Stimulated activated CD8-positive, alpha-beta memory T cell treated with anti-CD3 and anti-CD28 coated beads, Interleukin-2, amount 100 ng/mL, for 1 hour (primary cell): ENCODE measurements at places on chromosomes 16 and 17.
A peak's percentile ranks its signal among the peaks of the same experiment; 100 is the strongest.

DNA sequence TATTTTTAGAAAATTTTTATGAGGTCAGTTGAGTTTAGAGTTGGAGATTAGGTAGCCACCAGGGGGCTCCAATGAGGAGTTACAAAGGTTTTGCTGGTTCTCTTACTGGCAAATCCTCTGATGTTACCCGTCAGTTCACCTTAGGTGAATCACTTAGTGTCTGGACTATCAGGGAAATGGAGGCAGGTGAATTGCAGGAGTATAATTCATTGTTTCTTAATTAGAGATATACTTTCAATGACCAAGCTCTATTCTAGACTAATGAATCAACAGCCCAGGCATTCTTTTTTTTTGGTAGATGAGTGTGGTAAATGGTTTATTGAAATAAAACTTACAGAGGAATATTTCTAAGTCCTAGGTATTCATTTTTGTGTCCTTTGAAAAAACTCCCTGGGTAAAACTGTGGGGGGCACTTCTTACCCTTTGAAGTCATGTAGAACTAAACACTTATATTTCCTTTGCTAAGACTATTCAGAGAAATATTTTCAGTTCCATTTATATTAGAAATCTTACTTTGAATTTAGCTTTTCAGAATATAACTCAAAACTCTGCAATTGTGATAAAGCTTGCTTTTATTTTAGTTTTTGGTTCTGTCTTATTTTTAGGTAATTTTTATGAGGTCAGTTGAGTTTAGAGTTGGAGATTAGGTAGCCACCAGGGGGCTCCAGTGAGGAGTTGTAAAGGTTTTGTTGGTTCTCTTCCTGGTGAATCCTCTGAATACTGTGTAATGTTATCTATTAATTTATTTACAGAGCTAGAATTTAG lies 17.7 kb downstream of the PSMD11 start:
- DNase-seq = peak; percentile 24

GRCh38 chr16:456891-457483 lies 31.5 kb downstream of the RAB11FIP3 start:
- no peak for DNase-seq

DNA sequence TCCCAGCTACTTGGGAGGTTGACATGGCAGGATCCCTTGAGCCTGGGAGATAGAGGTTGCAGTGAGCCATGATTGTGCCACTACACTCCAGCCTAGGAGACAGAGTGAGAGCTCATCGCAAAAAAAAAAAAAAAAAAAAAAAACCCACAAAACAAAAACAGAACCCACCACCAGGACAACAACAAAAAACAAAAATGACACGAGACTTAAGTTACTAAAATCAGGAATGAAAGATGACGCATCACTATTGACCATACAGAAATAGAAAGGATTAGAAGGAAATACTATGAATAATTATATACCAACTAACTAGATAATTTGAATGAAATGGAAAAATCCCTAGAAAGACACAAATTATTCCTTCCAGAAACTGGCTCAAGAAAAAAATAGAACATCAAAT lies 432.4 kb upstream of the PMFBP1 start:
- no peak for DNase-seq

DNA sequence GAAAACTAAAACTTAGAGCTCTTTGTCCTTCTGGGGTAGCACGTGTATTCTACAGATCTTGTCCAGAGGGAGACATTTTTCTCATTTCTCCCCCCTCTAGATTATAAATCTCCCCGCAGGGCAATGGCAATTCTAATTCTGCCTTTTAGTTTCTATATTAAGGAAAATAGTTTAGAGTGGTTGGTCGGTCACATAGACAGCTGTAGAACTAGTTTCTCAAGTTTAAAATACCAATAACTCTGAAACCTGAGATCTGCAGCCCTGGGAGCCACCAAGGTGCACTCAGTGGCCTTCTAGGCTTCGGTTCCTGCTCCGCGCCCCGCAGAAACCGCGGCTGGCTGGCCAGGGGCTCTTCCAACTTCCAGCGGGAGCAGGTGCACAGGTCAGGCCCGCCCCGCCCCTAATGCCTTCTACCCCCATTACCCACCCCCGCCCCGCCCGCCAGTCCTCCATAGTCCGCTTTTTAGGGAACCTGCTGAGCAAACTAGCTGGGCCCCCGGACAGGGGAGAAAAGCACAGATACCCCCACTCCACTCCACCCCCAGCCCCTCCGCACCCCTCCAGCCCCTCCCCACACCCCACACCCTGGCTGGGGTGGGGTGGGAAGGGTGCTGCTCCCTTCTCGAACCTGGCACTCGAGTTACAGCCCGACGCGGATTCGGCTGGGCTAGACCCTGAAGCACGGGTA lies 431 bp downstream of the SLFN11 start:
- no peak for DNase-seq

DNA sequence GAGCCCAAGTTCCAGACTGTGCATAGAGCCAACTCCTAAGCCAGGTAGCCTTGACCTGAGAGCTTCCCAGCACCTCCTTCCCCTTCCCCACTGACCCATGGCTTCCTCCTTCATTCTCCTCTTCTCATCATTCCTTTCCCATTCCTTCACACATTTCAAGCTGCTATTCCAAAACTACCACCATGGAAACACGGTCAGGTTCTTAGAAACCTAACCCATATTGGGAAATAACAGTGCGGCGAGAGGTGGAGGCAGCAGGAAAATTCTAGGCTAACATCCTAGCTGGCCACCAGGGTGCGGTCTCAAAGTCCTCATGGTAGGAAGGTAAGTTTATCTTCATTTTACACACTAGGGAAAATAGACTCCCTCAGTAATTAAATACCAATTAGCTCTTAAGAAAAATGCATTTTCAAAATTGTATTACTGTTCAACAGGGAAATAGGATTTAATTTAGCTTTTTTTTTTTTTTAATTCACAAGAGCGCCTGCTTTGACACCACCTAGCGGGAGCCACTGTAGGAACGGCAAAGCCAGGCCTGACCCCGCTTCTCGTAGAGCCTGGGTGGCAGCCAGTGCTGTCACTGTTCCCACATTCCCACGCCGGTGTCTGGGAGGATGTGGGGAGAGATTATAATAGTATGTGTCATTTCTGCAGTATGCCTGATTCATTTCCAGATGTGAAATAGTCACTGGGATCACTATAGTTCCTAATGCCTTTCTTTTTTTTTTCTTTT lies 14.0 kb upstream of the SPHK1 start:
- DNase-seq = no peak

DNA sequence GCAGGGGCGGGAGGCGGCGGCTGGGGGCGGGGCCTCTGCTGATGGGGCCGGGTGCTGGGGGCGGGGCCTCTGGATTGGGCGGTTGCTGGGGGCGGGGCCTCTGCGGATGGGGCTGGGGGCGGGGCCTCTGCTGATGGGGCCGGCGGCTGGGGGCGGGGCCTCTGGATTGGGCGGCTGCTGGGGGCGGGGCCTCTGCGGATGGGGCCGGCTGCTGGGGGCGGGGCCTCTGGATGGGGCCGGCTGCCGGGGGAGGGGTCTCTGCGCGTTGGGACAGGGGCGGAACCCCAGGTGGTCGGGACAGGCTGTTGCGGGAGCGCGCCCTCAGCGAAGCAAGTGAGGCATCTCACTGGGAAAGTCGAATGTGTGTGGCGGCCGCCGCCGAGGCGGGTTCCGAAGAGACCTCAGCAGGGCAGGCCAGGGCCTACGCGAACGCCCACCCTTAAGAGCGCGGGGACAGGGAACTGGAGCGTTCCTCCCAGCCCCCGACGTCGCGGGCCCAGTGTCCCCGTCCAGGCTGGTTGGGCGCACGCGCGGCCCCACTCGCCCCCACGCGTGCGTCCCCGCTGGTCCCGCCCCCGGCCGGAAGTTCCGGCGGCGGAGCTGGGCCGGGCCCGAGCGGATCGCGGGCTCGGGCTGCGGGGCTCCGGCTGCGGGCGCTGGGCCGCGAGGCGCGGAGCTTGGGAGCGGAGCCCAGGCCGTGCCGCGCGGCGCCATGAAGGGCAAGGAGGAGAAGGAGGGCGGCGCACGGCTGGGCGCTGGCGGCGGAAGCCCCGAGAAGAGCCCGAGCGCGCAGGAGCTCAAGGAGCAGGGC lies at the start of gene STUB1:
Gene STUB1 (plus strand): TSS at position 597 of the 811 bp plus-strand sequence. CDS start 116 bp downstream, at position 713.
- DNase-seq = peak; percentile 83

- no peak for DNase-seq
These were observed 32.1 kb upstream of the FBXW10B start for GRCh38 chr17:15651583-15652110.

DNA sequence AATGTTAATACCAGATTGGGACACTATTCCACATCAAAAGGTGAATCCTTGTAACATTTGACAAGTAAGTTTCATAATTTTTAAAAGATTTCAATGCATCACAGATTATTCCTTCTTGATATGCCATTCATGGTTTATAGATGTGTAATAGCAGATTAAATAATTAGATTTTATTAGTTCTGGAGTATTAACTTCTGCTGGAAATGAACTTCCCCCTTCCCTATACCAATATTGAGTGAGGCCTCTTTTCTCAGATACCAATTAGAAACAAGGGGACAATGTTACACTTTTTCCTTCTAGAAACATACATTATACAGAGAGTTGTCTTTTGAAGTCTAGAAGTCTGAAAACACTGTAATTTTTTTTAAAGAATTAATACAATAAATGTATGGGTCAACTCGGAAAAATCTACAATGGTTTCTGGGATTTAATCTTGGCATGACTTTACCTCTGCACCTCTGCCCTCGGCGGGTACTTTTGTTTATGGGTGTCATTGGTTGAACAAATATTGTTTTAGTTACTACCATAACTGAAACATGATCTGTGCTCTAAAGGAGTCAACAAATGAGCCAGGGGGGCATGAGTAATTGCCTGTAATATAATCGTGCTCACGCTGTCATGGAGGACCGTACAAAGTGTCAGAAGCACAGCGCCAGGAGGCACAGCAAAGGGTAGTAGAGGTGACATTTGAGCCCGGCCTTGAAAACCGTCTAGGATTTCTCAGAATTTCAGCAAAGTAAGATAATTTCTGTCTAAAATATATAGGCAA lies 8.2 kb downstream of the LRRC37B start:
- DNase-seq = no peak

DNA sequence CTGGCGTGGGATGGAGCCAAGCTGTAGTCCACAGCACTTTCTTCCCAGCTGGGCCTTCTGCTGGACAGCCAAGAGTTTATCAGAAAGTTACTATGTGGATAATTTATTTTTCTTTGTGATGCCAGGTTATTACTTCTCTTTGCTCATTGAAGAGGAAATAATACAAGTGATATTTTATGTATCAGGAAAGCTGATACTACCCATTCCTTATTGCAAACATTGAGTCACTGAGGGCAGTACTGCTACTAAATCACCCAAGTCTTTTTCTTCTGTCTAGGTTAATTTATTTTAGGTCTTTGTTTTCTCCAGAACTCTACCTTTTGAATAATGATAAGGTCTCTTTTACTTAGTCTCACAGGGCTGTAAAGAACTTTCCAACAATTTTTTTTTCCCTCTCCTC lies 8.3 kb downstream of the NUP93 start:
- no peak for DNase-seq

DNA sequence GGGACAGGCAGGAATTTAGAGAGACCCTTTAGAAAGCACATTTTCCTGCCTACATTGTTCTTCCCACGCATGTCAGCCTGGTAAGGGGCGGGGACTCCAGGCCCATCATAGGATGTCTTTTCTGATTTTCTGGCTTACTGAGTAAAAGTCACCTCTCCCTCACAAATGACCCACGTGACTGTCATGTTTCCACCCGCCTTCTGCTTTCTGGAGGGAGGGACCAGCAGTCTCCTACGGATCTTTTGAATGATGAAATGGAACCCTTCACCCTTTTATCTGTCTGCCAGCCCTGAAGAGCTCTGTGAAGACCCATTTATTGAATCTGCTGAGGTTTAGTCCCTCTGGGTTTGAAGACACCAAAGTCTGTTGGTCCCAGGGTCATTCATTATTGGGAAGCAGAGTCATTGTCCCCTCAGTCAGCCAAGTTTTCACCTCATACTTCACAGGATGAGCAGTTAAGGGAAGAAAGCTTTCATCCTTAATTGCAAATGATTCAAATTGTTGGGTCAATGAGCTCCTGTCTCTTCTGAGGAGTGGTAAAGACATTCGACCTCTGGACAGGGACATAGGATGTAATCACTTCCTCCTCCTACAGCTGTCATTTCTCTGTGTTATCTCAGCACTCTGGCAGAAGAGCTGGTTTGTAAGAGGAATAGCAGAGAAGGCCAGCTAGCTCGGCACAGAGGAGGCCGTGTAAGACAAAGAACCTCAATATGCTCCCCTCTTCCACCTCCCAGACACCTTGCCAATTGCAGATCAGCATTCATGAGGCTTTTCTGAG lies 446.1 kb downstream of the HS3ST3B1 start:
- DNase-seq = no peak

GRCh38 chr16:83530293-83530692 lies 277.5 kb upstream of the HSBP1 start:
- DNase-seq = no peak

GRCh38 chr16:89200124-89200849 lies at the start of gene SLC22A31:
Gene SLC22A31 (minus strand): TSS chr16:89200537. CDS start chr16:89200501, 36 bp downstream.
- DNase-seq = no peak

GRCh38 chr17:41212524-41213169 lies 13.8 kb upstream of the KRTAP9-2 start:
- DNase-seq = no peak

- DNase-seq = no peak
These were observed 10.0 kb upstream of the CACNA1H start for GRCh38 chr16:1142911-1143310.

DNA sequence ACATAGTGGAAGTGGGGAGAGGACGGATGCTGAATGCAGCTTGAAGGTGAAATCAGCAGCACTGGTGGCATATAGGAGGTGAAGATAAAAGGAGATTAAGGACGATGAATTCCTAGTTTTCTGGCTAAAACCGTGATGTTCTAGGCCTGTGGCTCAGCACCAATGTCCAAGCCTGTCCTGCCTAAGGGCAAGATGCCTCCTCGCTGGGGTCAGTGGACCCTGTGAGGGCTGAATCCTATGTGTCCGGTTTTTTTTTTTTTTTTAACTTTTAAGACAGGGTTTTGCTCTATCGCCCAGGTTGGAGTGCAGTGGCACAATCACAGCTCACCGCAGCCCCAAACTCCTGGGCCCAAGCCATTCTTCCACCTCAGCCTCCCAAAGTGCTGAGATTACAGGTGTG lies 12.8 kb downstream of the CPNE2 start:
- DNase-seq = no peak

DNA sequence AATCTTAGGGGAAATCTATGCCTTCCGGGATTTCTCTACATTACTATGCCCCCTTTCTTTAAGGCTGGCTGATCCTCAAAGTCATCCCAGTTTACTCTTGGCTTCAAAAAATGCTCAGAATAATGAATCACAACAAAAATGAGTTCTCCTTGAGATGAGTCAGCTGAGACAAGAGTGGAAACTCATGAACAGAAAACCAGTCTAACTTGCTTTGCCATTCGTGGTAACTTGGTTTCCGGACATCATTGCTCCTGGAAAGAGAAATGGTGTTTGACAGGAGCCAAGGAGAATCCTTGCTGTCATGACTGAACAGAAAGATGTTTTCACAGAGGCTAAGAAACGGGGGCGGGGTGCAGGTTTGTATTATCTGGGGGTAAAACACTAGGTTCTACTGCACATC lies 435.6 kb upstream of the DYNLRB2 start:
- no peak for DNase-seq

GRCh38 chr16:89981414-89981813 lies 32.9 kb downstream of the DEF8 start:
- DNase-seq = no peak

DNA sequence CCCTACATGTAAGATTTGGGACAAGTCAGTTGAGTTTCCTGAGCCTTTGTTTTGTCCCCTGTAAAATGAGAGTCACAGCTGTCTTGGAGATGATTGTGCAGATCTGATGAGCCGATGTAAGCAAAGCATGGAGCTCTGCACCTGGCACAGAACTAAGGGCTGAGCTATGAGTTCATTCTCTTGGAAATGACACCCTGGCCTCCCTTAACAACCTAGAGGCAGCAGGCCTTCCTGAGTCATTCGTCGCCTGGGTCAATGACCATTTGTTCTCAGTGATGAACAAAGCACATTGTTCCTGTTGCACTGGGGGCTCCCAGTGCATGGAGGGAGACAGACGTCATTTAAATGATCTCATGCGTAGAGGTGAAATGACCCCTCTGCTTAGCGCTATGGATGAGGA lies 62.8 kb upstream of the GCSH start:
- DNase-seq = no peak
